Uterus (tissue), 4 donors: ENCODE measurements at places on chromosomes 2 and 18.
A peak's percentile ranks its signal among the peaks of the same experiment; 100 is the strongest.

GRCh38 chr2:4454907-4455306 is 751.5 kb downstream of the DCDC2C start:
- H3K27ac ChIP-seq, result no peak overlapping the region
- DNase-seq, result no peak
- H3K27me3 ChIP-seq, result no peaks in the 10 kb centered on the region
- H3K36me3 ChIP-seq, result no peaks in the 10 kb centered on the region
- no peaks in the 10 kb centered on the region for H3K4me1 ChIP-seq

DNA sequence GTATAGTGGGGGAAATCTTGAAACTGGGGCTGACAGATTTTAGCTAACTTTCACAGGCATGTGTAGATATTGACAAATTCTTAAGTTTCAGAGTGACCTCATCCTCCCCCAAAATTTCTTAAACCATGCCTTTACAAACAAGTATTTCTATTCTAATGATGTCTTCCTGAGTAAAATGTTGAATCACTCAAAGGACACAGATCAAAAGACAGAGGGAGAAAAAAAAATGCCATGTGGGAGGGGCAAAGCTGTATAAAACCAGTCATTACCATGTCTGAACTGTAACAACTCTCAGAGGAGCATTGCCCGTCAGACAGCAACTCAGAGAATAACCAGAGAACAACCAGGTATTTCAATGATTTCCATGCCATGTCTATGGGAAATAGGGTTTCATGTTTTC is at the start of gene SERPINB2:
SERPINB2 (plus strand) TSS at position 282 of the 400 bp plus-strand sequence. CDS start 3,740 bp downstream, outside the sequence.
- H3K27me3 ChIP-seq, result no peaks in the 10 kb centered on the region
- no peaks in the 10 kb centered on the region for H3K36me3 ChIP-seq
- H3K27ac ChIP-seq, result no peak within 1 kb of the TSS
- DNase-seq, result no peak

DNA sequence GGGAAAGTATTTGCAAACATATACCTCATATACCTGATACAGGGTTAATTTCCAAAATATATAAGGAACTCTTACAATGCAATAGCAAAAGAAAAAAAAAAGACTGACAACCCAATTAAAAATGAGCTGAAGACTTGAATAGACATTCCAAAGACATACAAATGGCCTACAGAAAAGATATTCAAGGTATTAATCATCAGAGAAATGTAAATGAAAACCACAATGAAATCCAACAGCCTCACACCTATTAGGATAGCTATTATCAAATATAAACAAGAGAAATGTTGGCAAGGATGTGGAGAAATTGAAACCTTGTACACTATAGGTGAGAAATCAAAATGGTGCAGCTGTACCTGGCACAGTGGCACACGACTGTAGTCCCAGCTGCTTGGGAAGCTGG is 25.7 kb downstream of the NR4A2 start:
- H3K27ac ChIP-seq, result no peak overlapping the region
- no peaks in the 10 kb centered on the region for H3K4me1 ChIP-seq
- H3K36me3 ChIP-seq, result no peaks in the 10 kb centered on the region

DNA sequence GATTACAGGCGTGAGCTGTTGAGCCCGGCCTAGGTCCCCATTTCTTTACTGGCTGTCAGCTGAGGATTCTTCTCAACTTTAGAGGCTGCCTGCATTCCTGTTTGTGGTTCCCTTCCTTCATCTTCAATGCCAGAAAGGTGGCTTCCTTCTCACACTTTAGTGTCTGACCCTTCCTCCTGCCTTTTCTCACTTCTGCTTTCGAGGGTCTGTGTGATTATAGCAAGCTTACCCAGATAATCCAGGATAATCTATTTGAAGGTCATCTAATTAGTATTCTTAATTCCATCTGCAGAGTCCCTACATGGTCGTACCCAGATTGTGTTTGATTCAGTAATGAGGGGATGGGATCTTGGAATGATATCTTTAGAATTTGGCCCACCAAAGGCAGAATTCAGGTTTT is 157.4 kb downstream of the TANC1 start:
- H3K4me1 ChIP-seq, result no peaks in the 10 kb centered on the region
- H3K36me3 ChIP-seq, result no peaks in the 10 kb centered on the region
- no peak for DNase-seq
- H3K27ac ChIP-seq, result no peak overlapping the region
- no peak overlapping the region for H3K4me3 ChIP-seq
- no peaks in the 10 kb centered on the region for H3K27me3 ChIP-seq

GRCh38 chr2:171878481-171878993 is 15.5 kb downstream of the SLC25A12 start:
- no peak overlapping the region for H3K4me3 ChIP-seq
- H3K4me1 ChIP-seq, result no peaks in the 10 kb centered on the region
- DNase-seq, result no peak
- no peaks in the 10 kb centered on the region for H3K27me3 ChIP-seq
- H3K36me3 ChIP-seq, result no peaks in the 10 kb centered on the region

DNA sequence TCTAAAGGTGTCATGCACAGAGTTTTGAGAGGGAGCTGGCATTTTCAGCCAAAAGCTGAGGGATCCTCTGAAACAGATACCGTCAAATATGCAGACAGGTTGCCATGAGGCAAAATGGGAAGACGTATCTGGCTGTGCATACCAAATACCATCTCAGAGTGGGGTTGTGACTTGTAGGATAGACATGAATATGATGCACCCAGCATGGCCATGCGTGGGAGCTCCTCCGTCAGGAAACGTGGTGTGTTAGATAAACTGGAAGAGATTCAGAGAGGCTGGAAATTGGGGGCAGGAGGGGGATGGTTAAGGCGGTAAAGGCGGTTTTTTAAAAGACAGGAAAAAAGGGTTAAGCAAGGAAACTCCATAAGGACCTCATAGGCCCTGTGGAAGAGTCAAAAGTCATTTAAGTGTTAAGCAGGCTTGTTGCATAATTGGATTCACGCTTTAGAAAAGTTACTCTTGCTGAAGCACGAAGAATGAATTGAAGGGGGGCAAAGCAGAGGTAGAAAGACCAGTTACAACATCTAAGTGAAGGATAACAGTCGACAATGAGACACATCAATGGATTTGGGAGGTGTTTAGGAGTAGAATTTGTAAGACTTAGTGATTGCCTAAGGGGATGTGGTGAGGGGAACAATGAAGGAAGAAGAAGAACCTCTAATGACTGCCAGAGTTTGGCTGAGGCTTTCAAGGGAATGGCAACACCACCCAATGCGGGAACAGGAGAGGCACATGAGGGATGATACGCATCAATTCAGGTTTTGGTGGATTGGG is 139.6 kb upstream of the CTAGE1 start:
- no peaks in the 10 kb centered on the region for H3K27me3 ChIP-seq
- peak overlapping the region; percentile 23 for H3K27ac ChIP-seq
- H3K4me1 ChIP-seq, result peaks cover 4% of the 10 kb centered on the region
- no peak overlapping the region for H3K4me3 ChIP-seq
- DNase-seq, result no peak
- no peaks in the 10 kb centered on the region for H3K36me3 ChIP-seq

GRCh38 chr18:13577091-13577697 is 149.2 kb downstream of the FAM210A start:
- H3K27ac ChIP-seq, result no peak overlapping the region
- H3K36me3 ChIP-seq, result no peaks in the 10 kb centered on the region
- H3K4me3 ChIP-seq, result no peak overlapping the region

DNA sequence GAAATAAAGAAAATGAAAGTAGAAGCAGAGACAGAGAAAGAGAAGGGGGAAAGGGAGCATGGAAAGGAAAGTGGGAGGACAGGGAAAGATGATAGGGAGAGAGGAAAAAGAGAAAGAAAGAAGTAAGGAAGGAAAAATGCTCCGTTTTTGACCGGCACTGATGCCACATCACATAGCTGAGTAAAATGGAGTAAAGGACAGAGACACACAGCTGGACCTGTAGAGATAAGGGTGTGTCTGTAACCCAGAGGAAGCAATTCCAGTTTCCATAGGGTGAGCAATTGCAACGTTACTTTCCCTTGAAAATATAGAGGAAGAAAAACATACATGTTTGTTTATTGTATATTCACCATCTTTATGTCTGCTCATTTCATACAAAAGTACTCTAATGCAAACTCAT is 1866.9 kb upstream of the PIK3C3 start:
- no peak for DNase-seq
- no peaks in the 10 kb centered on the region for H3K36me3 ChIP-seq
- H3K27ac ChIP-seq, result no peak overlapping the region
- H3K4me3 ChIP-seq, result peak overlapping the region; percentile 6
- H3K4me1 ChIP-seq, result no peaks in the 10 kb centered on the region

GRCh38 chr2:38265461-38265860 is 111.6 kb downstream of the ATL2 start:
- no peak overlapping the region for H3K4me3 ChIP-seq
- no peak for DNase-seq
- no peaks in the 10 kb centered on the region for H3K4me1 ChIP-seq

DNA sequence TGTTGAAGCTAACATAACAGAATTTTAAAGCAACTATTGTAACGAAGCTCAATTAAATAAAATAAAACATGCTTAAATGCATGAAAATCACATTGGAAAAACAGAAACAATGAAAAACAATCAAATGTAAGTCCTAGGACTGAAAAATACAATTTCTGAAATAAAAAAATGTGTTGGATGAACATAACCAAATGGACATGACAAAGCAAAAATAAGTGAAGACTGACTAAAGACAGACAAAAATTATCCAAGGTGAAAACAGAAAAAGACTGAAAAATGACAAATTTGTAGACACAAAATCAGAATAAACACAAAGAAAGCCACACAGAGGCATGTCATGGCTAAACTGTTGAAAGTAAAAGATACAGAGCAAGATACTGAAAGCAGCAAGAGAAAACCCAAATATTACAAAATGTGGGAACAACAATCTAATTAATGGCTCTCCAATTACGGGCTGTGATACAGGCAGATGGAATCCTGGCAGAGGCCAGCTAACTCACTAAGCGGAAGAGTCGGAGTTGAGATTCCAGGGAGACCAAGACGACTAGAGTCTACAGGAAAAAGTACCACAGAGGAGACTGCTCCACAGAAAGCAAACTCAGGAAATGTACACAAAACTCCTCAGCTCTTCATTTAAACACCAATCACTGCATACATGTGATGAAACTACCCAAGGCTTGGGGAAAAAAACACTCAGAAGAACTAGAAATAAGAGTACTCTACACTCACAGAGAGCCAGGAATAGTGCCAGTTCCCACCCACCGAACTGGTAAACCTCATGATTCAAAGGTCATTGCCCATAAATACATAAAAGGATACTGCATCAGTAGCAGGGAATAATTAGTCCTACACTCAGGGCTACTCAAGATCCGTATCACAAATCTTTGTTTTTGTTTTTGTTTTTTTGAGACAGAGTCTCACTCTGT is 83.6 kb downstream of the ATAD2B start:
- peak overlapping the region; percentile 46 for H3K27ac ChIP-seq
- H3K4me1 ChIP-seq, result no peaks in the 10 kb centered on the region
- H3K36me3 ChIP-seq, result no peaks in the 10 kb centered on the region
- peak; percentile 51 for DNase-seq
- H3K27me3 ChIP-seq, result no peaks in the 10 kb centered on the region

DNA sequence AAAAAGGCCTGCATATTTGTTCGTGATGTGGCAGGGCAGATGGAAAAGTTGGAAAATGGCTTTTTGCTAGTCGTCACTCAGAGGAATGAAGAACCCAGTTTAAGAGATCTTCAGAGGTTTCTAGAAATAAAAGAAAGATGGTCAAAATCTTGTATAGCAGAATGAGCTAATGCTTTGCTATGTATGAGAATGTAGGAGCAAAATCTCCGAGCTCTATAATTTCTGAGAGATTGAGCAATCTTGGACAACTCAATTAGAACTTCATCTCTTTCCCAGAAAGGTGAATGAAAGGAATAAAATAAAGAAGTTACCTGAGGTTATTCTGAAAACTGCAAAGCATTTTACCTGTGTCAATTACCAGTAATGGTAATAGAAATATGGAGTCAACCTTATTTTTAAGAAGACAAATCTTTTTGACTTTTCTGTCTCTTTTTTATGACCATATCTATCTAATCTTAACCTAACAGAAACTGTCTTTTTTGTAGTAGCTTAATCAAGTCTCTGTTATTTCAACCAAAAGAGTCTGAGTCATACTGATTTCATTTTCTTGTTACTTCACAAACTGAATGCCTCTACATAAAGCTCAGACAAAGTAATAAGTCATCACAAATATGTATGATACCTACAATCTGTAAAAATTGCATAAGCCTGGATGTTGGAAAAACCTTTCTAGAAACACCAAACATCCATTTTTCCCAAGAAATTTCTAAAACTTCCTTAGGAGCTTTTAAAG is 32.5 kb downstream of the CCDC68 start:
- H3K27me3 ChIP-seq, result no peaks in the 10 kb centered on the region
- no peak for DNase-seq
- no peaks in the 10 kb centered on the region for H3K36me3 ChIP-seq
- H3K4me3 ChIP-seq, result no peak overlapping the region

DNA sequence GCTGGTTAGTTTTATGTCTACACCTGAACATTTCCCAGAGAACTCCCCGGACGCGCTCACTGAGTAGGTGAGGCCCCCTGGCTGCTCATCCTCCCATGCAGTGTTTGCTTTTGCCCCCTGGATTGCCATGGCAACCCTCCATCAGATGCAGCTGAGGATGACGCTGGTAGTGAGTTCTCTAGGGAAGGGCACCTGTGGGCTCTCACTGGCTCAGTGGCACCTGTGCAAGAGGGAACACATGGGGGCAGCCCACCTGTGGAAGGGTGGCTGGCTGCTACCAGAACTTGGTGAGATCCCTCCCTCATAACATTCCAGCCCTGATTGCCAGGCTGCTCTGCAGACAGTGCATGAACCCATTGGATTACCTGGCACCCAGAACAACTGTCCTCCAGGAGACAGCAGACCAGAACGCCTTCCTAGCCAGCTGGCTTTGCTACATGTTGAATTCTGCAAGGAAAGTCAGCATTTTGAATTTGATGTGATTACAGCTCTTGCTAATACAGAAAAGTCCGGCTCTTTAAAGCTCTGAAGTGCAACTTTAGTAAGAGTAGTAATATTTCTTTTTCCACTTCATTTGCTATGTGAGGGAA is 21.7 kb downstream of the COA5 start:
- no peak overlapping the region for H3K27ac ChIP-seq
- DNase-seq, result no peak
- no peaks in the 10 kb centered on the region for H3K36me3 ChIP-seq
- no peaks in the 10 kb centered on the region for H3K4me1 ChIP-seq
- no peak overlapping the region for H3K4me3 ChIP-seq

- H3K27me3 ChIP-seq, result no peaks in the 10 kb centered on the region
- H3K36me3 ChIP-seq, result no peaks in the 10 kb centered on the region
- no peaks in the 10 kb centered on the region for H3K4me1 ChIP-seq
- H3K4me3 ChIP-seq, result no peak overlapping the region
- no peak overlapping the region for H3K27ac ChIP-seq
Observed at GRCh38 chr2:224970311-224970710, 72.0 kb downstream of the DOCK10 start.
